ENCODE measurements at places on chromosomes 5 and 9. TPM values are rescaled to one million over a fixed set of nuclear protein-coding genes. Genes with fewer than 3 reads are reported as not detected.

Gene INSYN2B
- not detected for polyA plus RNA-seq

Gene NUTM2G
- 0.42 TPM for polyA plus RNA-seq

Gene SLC31A2
- 2.3 TPM for polyA plus RNA-seq

Gene RLN1
- 0.51 TPM for polyA plus RNA-seq

Gene NR2F1
- 0.17 TPM for polyA plus RNA-seq

Gene DELE1
- 114 TPM for polyA plus RNA-seq

Gene NOXA1
- polyA plus RNA-seq = 0.91 TPM

Gene ESM1
- polyA plus RNA-seq = not detected

Gene CMYA5
- 0.88 TPM for polyA plus RNA-seq

Gene LCN15
- polyA plus RNA-seq = 0.08 TPM

Measured in H1 (cell line).